ENCODE measurements at places on chromosomes 6 and 20.

- DNase-seq = no peak
Observed at GRCh38 chr20:38900606-38901005, 25.6 kb upstream of the FAM83D start.

- DNase-seq = no peak
Observed at GRCh38 chr6:105620878-105621277, 218.0 kb upstream of the PREP start.

GRCh38 chr6:113620386-113620785, 236.8 kb upstream of the MARCKS start:
- no peak for DNase-seq

DNA sequence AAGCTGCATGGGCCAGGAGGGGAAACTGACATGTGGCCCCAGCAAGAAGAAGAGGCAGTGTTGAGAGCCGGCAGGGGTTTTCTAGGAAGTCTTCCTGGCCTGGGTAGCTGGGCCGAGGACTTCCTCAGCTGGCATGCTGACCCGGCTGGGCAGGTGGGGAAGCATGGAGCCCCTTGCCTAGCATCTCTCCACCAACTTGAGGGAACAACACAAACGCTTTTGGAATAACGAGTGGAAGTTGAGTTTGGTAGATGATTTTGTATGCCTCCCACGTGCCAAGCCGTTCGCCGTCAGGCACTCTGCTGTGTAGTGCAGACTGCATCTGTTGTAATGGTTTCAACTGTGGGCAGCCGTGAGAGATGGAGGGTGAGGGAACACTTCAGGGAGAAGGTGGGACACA, 7.3 kb downstream of the TMEM181 start:
- DNase-seq = no peak

GRCh38 chr20:7695635-7696034, 244.6 kb downstream of the HAO1 start:
- no peak for DNase-seq

- no peak for DNase-seq
Observed at GRCh38 chr6:44966449-44967092, 361.6 kb upstream of the RUNX2 start.

GRCh38 chr6:37576336-37576737, 76.6 kb upstream of the CCDC167 start:
- no peak for DNase-seq

- no peak for DNase-seq
Observed at GRCh38 chr20:58139849-58140786, 88.3 kb downstream of the ANKRD60 start.

DNA sequence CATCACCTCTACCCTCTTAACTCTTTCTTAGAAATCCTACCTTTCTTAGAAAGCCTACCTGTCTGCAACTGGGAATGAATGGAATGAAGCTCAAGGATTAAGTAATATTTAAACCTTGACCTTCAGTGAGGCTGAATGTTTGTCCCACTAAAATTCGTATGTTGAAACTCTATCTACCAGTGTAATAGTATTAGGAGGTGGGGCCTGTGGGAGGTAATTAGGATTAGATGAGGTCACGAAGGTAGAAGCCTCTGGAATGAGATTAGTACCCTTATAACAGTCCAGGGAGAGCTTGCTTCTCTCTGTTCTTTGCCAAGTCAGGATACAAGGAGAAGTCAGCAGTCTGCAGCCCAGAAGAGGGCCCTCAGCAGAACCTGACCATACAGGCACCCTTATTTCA, 158.0 kb downstream of the TENT5A start:
- DNase-seq = no peak

DNA sequence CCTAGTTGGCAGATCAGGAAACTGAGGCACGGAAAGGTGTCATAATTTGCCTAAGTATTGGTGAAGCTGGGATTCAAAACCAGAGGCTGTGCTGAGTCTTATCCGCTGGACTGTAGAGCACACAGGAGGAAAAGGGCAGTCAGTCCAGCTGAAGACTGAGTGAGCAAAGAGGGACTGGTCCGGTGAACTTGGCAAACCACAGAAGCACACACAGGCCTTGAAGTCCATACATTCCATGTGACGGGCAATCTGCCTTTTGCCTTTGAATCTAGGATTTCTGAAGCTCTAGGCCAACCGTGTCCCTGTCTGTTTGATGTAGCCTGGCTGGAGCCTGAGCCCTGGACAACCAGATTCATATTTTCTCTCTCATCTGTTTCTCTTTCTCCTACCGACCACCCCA, 34.3 kb upstream of the EPB41L1 start:
- no peak for DNase-seq

GRCh38 chr6:135002229-135002844, 52.3 kb downstream of the HBS1L start:
- DNase-seq = no peak

DNA sequence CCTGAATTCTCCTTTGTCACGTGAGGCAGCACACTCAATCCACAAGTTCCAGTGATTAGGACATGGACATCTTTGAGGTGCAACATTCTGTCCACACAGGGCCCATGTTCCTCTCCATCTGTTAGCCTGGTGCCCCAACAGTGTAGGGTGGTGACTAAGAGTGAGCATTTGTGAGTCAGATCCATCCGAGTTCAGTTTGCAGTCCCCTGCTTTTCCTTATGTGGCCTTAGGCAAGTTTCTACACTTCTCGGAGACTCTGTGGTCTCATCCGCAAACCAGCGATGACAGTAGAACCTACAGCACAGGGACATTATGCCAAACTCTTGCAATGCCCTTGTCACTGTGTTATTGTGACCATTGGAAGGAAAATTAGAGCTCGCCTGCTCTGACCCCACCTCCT, 178.7 kb upstream of the CDH4 start:
- no peak for DNase-seq

DNA sequence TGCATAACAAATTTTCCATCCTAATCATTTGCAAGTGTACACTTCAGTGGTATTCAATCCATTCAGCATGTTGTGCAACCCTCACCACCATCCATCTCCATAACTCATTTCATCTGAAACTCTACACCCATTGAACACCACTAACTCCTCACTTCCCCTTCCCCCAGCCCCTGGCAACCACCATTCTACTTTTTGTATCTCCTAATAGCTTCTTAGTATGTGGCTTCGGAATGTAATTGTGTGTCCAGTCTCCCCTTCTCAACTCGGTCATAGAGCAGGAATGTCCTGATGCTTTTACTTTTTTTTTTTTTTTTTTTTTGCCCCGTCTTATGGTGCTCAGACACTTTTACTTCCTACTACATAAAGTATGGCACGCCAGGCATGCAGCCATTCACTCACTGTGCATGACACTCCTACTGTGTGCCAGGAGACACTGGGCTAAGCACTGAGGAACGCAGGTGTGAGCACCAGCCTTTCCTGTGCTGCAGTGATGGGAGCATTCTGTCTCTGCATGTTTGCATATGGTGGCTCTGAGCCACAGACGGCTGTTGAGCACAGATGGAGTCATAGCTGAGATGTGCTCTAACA, 15.3 kb downstream of the HCK start:
- DNase-seq = peak; percentile 94

- DNase-seq = peak; percentile 35
Observed at GRCh38 chr20:57259938-57260921, 6.2 kb downstream of the BMP7 start.

DNA sequence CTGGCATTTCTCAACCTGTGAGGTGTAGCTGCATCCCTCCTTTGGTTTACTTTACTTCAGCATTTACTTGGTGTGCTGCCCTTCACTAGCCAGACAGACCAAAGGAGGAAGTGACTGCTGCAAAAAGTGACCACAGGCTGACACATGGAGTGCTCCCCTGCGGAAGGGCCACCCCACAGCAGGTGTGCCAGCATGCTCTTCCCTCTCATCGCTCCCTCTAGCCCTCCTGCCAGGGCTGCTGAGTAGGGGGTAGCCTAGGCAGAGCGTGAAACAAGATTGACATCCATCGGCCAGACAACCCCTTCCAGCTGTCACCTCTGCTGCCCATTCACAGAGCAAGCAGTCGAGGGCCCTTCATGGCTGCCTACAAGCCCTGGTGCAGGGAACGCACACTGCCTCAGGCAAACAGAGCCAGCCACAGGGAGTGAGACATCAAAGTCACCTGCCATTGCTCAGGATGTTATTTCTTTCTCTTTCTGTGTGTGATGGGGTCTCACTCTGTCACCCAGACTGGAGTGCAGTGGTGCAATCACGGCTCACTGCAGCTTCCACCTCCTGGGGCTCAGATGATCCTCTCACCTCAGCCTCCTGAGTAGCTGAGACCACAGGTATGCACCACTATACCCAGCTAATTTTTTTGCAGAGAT, 102.0 kb upstream of the RPS6KA2 start:
- DNase-seq = no peak

DNA sequence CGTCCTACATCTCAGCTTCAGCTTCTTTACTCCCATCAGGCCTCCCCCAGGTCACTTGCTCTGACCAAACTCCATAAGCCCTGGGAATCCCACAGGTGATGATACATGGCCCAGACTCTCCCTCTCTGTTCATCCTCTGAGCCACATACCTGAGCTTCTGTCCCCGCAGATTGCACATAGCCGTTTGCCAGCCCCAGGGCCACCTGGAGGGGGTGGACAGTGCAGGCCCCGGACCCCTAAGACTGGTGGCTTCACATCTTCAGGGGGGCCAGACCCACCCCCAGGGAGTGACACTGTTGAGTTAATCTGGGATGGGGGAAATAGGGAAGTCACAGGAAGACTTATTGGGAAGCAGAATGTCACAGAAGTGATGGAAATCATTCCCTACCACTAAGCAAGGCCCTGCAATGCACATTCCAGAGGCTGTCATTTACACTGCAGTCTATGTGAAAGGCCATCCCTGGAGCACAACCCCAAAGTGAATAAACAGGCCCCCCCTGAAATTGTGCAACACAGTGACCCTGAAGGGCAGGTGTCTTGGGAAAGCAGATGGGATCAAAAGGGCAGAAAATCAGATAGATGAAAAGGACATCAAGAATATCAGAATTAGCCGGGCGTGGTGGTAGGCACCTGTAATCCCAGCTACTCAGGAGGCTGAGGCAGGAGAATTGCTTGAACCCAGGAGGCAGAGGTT, 2.2 kb downstream of the RXRB start:
- DNase-seq = no peak

DNA sequence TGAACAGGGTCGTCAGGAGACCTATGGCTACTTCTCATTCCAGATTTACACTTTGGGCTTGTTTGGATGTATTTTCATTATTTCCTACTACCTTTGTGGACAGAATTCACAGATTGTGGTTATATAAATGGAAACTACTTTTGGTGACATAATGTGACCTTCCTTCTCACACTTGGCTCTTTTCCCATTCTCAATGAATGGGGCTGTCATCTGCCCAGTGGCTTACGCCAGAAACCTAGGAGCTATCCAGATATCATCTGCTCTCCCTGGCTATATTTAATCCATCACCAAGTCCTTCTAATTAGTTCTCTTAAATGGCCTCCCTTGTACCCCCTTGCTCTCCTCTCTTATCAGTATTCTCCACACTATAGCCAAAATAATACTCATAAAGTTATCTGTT, 1606.8 kb downstream of the KHDRBS2 start:
- DNase-seq = no peak

GRCh38 chr6:90493332-90493731, 93.5 kb downstream of the MAP3K7 start:
- no peak for DNase-seq

DNA sequence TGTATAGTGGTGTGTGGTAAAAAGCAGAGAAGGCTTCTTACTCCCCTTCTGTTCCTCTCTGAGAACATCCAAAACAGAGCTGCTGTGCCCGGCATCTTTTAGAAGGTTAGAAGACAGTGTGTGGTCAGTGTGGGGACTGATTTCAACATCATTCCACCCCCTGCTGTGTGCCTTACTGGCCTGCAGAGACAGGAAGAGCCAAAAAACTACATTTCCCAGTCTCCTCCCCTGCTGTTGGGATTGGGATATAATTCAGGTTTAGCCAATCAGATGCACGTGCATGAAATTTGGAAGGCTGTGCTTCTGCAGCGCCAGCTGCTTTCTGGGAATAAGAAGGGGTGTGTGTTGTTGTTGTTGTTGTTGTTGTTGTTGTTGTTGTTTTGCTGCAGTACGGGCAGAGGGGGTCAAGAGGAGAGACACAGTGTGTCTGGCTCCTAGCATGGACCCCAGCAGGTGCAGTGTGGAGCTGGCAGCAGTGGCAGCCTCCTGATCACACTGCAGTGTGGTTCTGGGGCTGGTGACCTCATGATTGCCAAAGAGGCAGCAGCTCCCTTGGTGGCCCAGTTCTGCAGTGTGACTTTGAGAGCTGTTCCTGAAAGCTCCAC, 74.7 kb downstream of the MRPL14 start:
- DNase-seq = no peak

DNA sequence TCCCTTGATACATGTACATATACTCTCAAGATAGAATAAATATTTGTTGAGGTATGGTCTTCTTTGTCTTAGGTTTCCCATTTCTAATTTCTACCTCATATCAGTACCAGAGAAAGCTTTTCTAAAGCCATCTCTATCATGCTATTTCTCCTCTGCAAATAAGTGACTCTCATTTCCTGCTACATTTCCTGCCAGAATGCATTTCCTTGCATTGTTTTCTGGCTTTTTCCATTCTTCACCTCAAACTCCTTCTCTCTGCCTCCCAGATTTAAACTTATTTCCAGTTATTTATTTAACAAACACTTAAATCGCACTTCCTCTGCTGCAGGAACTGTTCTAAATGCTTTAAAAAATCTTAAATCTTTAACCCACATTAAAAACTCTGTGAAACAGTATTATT, 74.4 kb upstream of the STMND1 start:
- no peak for DNase-seq

- DNase-seq = no peak
Observed at GRCh38 chr6:1244941-1245340, 67.0 kb upstream of the FOXQ1 start.

GRCh38 chr6:164045082-164045481, 630.6 kb downstream of the QKI start:
- no peak for DNase-seq

DNA sequence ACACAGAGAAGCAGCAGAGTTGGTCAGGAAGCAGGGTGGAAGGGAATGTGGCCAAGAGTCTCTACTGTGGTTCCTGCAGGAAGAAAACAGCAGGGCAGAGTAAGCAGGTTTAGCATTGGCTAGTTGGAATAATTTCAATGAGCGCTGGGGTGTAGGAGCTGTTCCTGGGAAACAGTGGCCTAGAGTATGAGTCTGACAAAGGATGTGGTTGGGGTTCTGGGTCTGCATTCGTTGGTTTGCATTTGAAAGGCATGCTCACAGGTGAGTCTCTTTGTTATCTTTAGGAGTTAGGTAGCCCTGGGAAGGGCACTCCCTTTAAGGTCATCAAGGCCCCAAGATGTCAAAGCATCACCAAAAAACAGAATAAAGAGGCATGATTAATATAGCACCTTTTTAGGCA, 911.6 kb upstream of the SLC35B3 start:
- no peak for DNase-seq

GRCh38 chr20:21526776-21527175, 12.9 kb upstream of the NKX2-2 start:
- no peak for DNase-seq

GRCh38 chr6:116157391-116157790, 31.5 kb upstream of the COL10A1 start:
- DNase-seq = no peak

DNA sequence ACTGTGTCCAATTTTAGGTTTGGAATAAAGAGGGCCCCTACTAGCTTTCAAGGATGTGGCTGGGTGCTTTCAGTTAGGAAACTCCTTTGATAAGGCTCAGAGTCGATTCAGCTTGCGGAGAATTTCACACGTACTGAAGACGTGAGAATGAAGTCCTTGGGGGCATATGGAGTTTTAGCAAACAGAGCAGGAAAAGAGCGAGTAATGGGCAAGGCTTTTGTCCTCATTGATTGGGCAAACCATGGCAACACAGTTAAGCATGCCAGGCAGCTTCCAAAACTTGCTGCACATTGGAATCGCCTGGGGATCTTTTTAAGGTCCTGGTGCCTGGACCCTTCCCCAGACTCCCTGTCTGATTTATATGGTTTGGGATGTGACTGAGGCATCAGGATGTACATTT, 29.2 kb downstream of the ISM1 start:
- DNase-seq = no peak

GRCh38 chr6:66814156-66814555, 1107.1 kb upstream of the EYS start:
- DNase-seq = no peak

Measured in NCI-H526 (cell line).